NCI-H1436 treated with DMSO at 0.1 percent for 48 hours (cell line): ENCODE measurements at places on chromosomes 13 and 19.

GRCh38 chr19:27674701-27675100, 1538.2 kb downstream of the UQCRFS1 start:
- no peak for DNase-seq

GRCh38 chr13:77459592-77459991, 75.9 kb upstream of the SCEL start:
- DNase-seq: no peak

DNA sequence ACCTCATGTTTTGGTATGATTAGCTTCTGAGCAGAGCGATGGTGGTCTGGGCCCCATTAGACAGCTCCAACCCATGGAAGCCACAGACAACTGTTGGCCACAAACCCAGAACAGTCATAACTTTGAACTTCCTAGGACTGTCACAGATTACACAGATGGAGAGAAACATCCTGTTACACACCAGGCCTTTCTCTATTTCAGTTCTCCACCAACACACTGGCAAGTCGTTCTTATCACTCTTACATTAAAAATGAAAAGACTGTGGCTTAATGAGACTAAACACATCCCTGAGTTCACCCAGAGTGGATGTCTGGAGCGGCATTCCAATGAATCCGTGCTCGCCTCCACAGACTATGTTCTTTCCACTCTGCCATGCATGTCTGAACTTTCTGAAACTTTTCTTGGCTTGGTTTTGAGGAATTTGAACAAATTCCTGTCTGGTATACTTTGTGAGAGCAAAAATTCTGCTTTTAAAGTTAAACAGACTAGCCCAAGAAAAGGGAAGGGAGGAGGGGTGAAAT, 109.1 kb downstream of the NALCN start:
- no peak for DNase-seq

DNA sequence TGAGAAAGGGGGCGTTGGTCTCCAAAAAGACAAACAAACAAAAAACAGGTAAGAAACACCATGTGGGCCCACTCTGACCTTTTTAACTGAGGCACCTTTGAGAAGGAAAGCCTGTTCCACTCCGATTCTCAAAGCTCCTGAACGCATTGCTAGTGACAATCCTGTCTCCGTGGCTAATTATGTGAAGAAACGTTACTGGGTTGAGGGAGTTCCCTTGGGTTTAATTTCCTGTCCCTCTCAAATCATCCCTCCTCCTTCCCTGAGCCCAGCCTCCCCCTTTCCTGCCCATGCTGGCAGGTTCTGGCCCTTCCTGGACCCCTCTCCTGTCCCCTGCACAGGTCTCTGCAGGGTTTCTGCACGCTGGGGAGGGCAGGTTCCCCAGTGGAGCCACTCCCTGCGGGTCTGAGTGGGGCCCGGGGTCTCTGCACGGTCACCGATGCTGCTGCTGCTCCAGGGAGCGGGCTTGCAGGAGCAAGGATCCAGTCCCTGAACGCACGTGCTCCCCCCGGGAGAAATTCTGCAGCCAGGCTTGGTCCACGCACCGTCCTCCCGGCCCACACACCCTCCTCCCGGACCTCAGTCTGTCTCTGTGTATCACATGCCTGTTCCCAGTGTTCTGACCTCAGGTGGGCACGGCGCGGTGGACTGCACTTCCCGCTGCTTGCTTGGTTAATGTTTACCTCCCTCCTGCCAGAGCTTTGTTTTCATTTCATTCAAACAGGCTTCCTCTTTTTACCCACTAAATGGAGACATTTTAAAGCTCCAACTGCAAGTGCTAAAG, 76.4 kb upstream of the MCF2L start:
- DNase-seq: no peak

- no peak for DNase-seq
Observed at GRCh38 chr13:96090240-96091101, 564 bp downstream of the HS6ST3 start.

DNA sequence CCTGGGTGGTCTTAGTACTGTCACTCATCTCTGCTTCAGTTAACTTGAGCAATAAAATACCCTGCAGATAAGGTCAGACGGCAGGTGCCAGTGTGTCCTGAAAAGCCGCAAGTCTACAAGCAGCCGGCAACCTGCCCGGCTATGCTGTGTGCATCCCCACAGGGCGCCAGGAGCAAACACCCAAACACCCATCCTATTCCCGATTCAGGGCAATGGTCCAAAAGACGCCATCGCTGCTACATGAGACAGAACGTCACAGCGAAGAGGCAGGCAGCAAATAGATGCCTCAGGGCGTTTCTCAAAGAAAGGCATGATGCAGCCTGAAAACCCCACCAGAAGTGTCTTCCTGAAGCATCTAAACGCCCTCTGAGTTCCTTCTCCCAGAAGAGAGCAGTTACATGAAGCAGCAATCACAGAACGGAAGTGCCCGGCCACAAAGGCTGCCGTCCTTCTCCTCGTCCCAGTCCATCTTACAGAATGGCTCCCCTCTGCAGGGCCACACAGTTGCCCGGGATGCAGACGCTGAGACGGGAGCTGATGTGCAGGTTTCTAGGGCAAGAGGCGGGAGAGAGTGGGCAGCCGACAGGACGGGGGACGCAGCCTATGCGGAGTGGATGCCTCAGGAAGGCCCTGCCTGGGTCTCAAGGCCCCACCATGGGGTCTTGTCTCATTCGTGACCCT, 35.1 kb downstream of the RASA3 start:
- no peak for DNase-seq

- DNase-seq: no peak
Observed at GRCh38 chr13:48400850-48401291, 12.0 kb downstream of the LPAR6 start.

GRCh38 chr13:113732176-113732960, 26.7 kb upstream of the TMEM255B start:
- no peak for DNase-seq

- DNase-seq: no peak
Observed at GRCh38 chr19:33290082-33290815, 12.1 kb downstream of the CEBPA start.

DNA sequence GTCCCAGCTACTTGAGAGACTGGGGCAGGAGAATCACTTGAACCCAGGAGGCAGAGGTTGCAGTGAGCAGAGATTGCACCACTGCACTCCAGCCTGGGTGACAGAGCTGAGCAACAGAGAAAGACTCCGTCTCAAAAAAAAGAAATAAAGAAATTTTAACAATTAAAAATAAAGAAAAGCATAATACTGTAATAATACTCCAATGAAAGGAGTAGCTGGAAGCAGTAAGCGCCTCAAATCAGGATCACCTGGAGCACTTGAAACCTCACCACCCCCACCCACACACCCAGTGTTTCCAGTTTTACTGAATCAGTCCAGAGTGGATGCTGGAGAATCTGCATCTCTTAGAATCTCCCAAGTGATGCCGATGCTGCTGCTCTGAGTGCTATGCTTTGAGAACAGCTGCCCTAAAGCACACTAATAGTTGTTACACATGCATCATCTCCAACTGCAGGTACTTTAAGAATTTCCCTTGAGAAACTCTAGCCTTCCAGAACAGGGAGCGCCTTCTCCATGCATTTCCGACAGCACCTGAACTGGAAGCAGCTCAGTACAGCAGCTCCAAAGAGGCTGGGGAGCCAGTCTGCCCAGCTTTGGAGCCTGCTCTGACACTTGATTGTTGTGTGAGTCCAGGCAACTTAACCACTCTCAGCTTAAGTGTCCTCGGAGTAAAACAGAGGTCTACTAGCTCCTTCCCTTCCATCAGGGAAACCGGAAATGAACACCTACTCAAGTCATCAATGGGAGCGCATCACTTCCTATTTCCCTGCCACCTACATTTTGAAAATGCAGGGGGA, 2.9 kb downstream of the ABCC4 start:
- DNase-seq: no peak

DNA sequence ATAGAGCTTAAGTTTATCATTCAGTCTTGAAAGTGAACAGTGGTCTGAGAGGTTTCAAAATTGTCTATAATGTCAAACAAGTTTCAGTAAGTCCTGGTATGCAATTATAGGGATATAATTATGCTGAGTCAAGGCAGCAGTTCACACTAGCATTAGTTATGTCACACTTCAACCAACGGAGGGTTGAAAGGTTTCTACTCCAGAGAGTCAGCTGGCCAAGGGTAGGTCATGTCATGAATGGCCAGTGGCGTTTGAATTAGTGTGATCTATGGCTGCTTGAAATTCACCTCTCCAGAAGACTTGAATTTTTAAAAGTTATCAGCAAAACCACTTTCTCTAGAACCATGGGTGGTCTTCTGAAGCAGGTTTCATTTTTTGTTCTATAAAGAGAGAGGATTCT, 108.6 kb downstream of the TNFRSF19 start:
- DNase-seq: no peak

DNA sequence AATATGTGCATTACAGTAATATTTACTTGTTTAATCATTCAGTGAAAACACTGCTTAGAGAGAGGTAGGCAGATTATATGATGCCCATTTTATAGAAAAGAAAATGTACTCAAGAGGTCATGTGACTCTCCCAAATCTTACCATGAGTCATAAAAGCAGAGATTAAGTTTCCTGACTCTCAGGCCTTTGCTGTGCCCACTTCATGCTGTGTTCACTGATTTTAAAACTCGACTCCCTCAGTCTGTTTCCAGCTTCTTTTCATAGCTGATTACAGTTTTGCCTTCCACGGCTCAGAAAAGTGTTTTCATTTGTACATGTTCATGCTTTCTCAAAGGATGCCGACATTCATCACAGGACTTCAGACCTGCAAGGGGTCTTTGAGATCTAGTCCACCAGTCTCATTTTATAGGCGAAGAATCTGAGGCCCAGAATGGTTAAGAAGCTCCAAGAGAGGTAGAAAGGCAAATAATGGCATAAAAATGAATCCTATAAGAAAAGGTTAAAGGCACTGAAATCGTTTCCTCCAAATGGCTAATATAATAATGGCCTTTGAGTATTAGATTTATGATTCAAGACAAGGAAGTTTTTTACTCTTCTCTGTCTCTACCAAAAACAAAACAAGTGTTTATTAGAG, 9.0 kb upstream of the IPO5 start:
- no peak for DNase-seq

GRCh38 chr13:112702986-112703379, 13.1 kb downstream of the ATP11A start:
- no peak for DNase-seq

DNA sequence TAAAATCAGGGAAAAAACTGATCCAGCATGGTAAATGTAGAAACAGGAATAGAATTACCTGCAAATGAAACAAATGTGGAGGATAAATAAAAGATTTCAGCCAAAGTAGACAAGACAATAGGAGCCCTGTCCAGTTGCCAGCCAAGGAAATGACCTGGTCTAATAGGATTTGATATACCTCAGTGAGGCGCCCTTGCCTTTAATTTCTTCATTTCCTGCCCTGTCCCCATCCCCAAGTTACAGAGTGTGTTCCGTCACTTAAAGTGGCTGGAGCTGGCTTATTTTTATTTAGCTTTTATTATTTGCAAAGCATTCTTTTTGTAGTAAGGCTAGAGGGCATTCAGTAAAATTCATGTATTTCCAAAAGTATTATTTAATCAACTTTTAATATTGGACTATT, 1022.0 kb downstream of the EFNB2 start:
- no peak for DNase-seq

GRCh38 chr13:44234566-44234965, 139.1 kb upstream of the SERP2 start:
- no peak for DNase-seq

GRCh38 chr13:21998279-21998990, 327.6 kb downstream of the FGF9 start:
- no peak for DNase-seq

GRCh38 chr19:16586991-16587832, 15.0 kb upstream of the SLC35E1 start:
- DNase-seq: no peak

GRCh38 chr19:55353803-55354697, 469 bp downstream of the COX6B2 start:
- no peak for DNase-seq

- DNase-seq: no peak
Observed at GRCh38 chr13:84649853-84650252, 767.6 kb upstream of the SLITRK1 start.

- no peak for DNase-seq
Observed at GRCh38 chr13:89568276-89568675, 1779.2 kb upstream of the MIR17HG start.

GRCh38 chr13:99357941-99358340, 50.7 kb upstream of the GPR183 start:
- DNase-seq: no peak
